ENCODE measurements at places on chromosomes 4 and X.

DNA sequence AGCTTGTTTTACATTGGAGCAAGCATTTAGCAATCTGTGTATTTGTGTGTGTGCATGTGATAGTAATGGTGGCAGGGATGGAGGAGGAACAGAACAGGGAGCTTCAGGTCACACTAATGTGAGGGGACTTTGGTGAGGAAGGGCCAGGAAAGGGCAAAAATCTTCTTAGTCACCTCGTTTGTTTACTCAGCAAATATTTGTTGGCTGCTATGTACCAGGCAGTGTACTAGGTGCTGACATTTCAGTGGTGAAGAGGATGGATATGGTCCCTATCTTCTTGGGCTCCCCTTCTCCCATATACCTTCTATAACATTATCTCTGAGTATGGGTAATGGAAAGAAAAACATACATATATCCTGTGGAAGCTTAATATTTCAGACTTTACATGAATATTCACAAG lies 48.5 kb upstream of the HDAC8 start:
- DNase-seq = no peak

DNA sequence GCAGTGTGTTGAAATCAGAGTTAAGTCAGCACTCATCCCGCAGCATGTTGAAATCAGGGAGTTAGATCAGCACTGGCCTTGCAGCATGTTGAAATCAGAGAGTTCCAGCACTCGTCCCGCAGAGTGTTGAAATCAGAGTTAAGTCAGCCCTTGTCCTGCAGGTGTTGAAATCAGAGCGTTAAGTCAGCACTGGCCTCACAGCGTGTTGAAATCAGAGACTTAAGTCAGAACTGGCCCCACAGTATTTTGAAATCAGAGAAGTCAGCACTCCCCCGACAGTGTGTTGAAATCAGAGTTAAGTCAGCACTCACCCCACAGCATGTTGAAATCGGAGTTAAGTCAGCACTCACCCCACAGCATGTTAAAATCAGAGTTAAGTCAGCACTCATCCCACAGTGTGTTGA lies 10.9 kb upstream of the UVSSA start:
- DNase-seq = peak; percentile 34

- DNase-seq = no peak
Observed at GRCh38 chr4:146495269-146495668, 26.5 kb downstream of the SLC10A7 start.

DNA sequence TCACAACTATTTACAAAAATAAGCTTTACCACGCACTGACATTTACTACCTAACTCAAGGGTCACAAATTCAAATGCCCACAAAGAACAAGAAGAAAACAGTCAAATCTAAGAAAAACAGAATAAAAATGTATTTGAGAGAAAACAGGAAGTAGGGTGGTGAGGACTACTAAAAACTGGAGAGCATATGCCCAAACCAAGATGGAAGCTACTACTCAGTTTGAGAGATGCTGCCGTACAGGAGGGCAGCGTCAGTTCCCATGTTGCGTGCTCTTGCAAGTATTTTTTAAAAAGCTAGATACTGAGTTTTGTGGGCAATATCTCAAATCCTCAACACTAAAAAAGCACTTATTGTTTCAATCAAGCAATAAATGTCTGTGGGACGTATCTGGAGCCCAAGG lies 16.2 kb downstream of the HNRNPD start:
- no peak for DNase-seq

DNA sequence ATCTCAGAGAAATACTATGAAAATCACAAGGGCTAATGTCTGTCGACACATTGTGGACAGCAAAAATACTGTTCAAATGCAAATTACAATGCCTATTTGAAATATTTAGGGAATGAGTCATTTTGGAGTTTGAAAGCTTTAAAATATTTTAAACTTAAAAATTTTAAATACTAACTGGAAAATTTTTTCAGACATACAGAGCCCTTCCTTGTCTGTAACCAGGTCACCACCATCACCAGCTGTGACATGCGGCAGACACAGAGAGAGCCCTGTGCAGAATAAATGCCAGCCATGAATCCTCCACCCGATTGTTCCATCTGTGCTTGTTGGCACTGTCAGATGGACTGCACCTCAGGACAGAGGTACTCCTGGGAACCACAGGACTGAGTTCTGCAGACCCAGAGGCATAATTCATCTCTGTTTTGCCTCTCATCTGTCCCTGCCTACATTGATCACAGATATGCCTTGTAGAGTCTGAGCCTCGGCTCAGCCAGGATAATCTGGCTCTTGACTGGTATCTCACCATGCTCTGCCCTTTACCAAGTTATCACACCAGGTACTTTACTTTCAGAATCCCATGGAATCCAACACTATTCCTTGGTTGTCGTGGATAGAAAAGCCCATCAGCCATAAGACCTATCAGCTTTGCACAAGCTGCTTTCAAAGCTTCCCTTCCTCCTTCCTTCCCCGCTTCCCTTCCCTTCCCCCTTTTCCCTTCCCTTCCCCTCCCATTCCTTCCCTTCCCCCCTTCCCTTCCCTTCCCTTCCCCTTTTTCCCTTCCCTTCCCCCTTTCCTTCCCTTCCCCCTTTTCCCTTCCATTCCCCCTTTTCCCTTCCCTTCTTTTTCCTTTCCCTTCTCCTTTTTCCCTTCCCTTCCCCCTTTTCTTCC lies 67.2 kb downstream of the TBC1D9 start:
- no peak for DNase-seq

DNA sequence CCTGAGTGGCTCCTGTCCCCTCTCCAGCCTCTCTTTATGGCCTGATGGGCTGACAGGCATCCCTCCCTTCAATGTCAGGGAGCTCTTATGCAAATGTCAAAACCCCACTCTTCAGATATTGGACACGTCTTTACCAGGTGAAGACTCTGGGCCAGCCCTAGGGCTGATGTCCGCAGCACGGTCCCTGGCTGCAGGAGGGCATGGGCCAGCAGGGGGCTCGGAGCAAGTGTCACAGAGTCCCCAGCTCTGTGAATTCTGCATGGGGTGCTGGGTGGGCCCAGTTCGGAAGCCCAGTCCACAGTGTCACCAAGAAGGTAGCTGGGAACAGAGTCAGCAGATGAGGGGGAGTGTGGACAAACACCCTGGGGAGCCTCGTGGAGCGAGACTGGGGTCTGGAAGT lies 39.6 kb upstream of the PSAPL1 start:
- DNase-seq = no peak

DNA sequence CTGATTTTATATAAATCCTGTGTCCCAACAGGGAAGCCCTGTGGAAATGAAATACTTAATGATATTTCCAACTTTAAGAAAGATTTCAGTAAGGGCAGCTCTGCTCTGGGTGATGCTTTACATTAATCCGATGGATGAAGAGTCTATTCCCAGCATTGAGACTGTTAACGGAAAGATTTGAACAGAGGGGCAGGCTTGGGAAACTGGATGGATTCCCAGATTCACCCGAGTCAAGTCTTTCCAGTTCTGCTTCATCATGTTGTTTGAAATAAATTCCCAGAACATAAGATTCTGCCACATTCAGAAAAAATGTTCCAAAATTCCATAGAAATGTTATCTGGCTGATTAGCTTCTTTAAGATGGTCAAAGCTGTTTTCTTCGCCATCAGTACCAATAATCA lies 246.0 kb downstream of the FBXW7 start:
- no peak for DNase-seq

GRCh38 chrX:23765868-23766267 lies 17.1 kb upstream of the SAT1 start:
- no peak for DNase-seq

DNA sequence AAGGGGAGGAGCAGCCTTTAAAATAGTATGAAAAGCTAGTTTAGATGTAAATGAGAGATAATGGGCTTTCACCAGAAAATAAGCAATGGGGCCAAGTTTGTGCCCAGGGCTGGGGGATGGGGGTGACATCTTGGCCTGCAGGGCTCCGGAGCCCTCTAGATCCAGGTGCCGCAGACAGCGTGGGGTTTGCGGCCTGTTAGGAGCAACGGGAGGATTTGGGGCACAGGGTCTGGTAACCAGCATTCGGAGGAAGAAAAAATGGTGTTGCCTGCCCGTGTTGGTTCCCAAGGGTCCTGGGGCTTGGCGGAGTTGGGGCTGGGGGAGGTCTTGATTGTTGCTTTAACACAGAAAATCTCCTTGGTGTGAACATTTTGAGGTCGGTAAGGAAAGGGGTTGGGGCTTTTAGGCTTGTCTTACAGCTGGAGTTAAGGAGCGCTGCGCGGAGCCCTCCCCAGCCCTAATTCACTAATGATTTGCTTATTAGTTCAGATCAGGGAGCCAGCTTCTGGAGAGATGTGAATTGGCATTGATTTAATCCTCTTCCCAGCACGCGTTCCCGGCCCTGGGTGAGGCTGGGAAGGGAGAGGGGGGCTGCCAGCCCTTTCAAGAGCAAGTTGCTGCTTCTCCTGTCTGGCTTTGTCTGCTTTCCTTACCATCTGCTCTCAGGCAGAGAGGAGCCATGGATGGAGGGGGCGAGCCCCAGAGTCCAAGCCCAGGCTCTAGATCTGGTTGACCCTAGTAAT lies 443.4 kb downstream of the BCOR start:
- no peak for DNase-seq

- DNase-seq = no peak
Observed at GRCh38 chr4:81173213-81173612, 41.8 kb downstream of the PRKG2 start.

GRCh38 chr4:173492315-173492714 lies 37.7 kb downstream of the HAND2 start:
- no peak for DNase-seq

GRCh38 chrX:150692831-150693724 lies at the start of gene MTMR1:
MTMR1 (plus strand) TSS chrX:150693396; CDS start chrX:150693531, 135 bp downstream.
- peak; percentile 56 for DNase-seq

GRCh38 chrX:136825771-136826170 lies 45.0 kb upstream of the ARHGEF6 start:
- no peak for DNase-seq

DNA sequence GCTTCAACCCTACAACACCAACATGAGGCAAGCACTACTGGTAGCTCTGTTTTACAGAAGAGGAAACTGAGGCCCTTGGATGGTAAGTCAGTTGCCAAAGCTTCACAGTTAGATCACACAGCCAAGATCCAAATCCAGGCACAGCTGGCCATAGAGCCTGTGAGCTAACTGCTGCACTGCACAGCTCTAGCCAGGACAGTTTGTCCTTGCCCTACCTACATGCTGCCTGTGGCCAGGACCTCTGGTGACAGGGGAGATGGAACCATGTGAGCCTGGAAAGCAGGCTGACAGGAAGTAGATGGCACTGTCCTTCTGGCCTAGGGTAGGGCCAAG lies 257.8 kb downstream of the FBXW7 start:
- no peak for DNase-seq

- DNase-seq = no peak
Observed at GRCh38 chrX:129006491-129006890, 516.8 kb downstream of the SMARCA1 start.

DNA sequence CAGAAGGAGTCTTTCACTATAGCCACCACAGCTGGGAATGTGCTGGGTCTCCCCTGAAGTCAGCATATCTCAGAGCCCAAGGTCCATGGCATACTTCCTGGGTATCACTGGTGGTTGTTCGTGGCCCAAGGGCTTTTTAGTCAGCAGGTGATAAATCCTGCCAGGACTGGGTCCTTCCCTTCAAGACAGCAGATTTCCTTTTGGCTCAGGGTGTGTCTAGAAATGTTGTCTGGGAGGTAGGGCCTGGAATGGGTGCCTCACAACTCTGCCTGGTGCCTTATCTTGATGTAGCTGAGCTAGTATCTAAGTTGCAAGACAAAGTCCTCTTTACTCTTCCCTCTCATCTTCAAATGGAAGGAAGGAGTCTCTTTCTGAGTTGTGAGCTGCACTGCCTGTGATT lies 102.4 kb upstream of the TMLHE start:
- no peak for DNase-seq

GRCh38 chr4:174157106-174157607 lies 126.3 kb downstream of the FBXO8 start:
- DNase-seq = no peak

- DNase-seq = no peak
Observed at GRCh38 chr4:26081795-26082498, 167.9 kb downstream of the SMIM20 start.

DNA sequence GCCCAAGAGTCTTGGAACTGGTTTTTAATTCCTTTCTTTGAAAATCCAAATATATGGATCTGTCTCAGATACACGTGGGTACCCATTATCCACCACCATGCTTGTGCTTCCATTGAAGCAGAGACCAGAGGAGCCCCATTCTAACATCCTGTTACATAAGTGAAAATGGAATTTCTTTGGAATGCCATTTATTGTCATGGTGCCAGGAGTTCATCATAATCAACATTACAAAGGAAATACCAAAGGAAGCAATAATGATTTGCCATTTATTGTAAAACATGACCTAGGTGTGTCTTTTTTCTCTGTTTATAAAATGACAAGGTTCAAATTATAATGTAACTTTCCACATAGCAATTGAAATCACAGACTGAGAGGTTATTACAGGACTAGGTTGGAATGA lies 61.7 kb downstream of the PALLD start:
- no peak for DNase-seq

DNA sequence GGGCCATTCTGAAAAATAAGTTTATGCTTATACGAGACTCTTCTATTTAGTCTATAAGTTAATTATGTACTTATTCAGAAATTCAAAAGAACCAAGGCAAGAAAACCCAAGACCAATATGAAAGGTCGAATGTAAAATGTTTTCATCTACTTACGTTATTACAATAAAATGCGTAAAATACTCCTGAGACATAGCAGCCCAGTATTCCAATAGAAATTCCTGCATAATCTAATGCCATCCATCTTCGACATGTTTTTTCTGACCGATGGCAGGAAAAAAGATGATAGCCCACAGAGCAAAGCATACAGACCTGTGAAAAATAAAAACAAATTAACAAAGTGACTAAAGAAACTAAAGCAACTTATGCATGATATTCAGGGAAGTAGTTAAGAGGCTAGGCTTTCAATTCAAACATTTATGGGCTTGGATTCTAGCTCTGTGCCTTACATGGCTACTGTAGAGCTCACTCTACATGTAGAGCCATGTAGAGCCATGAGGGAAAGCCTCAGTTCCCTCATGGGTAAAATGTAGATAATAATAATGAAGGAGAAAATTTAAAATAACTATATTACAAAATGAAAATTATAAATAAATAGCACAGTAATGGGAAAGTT lies 9.1 kb downstream of the PAQR3 start:
- no peak for DNase-seq

DNA sequence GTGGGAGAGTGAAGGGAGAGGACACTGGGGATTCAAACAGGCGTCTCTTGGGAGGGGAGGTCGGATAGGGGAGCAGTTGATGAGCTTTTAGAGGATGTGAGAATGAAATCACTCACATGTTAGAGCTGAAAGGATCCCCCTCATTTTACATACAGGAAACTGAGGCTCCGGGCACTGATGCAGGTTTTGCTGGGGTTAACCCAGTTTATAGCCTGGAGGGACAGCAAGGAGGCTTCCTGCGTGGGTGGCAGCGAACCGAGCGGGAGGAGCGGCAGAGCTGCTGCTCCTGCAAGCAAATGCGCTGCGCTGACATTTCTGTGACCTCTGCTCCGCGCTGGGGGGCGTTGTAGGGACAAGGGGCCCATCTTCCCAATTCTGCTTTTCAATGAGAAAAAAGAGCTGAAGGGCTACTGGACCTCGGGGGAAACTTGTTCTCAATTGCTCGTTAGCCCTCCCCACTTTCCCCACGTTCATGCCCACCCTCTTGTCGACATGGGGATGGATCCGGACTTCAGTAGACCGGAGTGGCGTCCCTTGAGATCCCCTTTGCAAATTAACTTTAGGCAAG lies 1.2 kb upstream of the NEUROG2 start:
- DNase-seq = no peak
